ENCODE measurements at places on chromosomes 12 and 14.

DNA sequence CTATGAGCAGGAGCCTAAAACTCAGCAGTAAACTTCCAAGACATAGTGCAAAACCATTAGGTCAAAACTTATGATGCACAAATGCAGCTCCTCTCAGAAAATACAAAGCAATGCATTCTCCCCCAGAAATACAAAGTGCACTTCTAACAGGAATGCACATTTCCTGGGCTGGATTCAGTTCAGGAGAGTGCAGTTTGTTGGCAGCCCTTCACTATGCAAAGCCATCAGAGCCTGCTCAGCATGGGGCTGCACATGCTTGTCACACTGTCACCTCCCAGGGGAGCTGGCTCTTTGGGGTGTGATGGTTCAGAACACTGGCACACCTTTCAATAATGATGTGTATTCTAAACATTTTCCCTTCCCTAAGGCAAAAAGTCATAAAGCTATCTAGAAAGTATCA, 110.4 kb downstream of the KCNK10 start:
- no peak for DNase-seq

- DNase-seq = peak; percentile 62
Measured at GRCh38 chr12:102957339-102958050, at the start of gene ASCL1. TSS of gene ASCL1 (plus strand) at chr12:102957674. CDS start at chr12:102958245, 571 bp downstream.

- no peak for DNase-seq
Measured at GRCh38 chr12:49649445-49649844, 26.1 kb downstream of the PRPF40B start.

GRCh38 chr14:69093631-69094421, 59.1 kb downstream of the DCAF5 start:
- DNase-seq = no peak

DNA sequence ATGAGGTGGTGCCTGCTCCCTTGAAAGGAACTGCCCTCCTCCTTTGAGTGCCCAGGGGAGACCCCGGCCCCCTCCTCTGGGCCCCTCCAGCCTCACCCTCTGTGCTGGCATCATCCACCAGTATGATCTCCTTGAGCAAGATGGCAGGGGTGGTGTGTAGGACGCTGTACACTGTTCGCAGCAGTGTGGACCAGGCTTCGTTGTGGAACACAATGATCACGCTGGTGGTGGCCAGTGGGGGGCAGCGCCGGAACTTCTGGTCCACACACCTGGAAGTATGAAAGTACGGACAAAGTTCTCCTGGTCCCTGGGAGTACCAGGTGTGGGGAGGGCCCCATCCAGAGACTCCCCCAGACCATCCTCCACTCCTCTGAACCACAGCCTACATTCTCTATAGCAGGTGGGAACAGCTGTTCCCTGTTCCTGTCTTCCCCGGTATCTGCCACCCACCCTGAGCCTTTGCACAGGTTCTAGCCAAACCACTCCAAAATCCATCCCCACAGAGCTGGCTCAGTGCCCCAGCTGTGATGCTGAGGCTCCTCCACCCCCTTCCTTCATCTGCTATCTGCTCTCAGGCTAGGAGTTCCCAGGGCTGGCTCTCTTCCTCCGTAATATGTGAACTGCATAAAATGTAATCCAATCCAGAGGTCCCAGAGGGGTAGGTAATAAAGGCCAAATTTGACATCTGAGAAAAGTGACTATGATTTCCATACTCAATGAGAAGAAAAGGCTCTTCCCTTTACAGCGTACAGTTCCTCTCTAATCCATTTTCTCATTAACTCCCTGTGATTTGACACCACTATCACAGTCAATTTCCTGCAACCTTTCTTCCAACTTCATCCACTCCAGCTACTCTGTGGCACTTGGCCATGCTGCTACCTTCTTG, 13.9 kb downstream of the GALNT6 start:
- DNase-seq = no peak

- DNase-seq = no peak
Measured at GRCh38 chr12:15879413-15879812, 2.8 kb upstream of the STRAP start.

DNA sequence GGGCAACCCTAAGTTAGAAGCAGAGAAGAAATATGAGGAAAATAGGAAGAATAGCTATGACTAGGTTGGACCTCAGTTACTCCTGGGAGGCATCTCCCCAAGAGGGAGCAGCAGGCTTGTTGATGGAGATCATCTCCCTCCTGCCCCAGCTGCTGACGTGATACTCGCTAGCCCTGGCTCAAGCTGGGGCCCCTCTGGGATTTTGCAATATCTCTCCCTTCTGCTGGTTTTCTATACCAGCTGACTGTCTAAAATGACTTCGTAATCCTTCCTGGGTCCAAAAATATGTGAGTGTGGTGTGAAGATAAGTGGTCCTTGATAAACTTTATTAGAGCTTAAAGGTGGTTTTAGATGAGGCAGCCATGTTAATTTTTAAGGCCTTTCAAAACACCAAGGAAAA, 4.5 kb upstream of the HECTD4 start:
- no peak for DNase-seq

All from GM10248 (cell line).